Right hindlimb (tissue), 1 donor: ENCODE measurements at places on chromosomes 4 and X.

- DNase-seq: no peak
Observed at GRCh38 chr4:98689507-98690174, 31.2 kb upstream of the TSPAN5 start.

GRCh38 chrX:145856181-145856580, 38.6 kb downstream of the SLITRK2 start:
- no peak for DNase-seq

GRCh38 chr4:946103-946450, 13.8 kb downstream of the TMEM175 start:
- no peak for DNase-seq

- DNase-seq: no peak
Observed at GRCh38 chrX:55874807-55875206, 157.3 kb downstream of the RRAGB start.

DNA sequence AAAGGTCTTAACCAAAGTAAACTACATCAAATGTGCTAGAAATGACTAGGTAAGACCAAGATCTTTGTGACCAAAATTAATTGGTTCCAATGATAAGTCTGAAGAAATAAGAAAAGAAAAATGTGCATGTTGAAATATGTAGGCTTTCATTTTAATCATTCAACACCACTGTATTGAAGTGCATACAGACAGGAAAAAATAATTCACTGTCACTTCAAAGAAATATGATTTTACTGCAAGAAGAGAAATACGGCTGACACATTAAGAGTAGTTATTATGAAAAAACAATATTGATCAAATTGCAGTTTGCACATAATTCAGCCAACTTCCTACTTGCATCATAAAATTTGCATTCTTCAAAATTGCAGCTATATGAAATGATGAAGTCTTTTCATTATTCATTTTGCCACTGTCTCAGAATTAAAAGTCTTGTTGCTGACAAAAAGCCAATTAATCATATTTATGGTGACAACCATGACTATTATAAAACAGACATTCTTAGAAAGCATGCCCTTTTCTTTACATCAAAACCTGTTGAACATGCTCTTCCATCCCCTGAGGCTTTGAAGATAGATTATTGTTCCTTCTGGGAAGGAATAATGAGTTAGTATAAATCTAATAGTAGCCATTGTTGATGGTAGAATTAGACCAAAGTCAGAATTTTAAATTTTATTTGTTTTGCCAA, 405.9 kb upstream of the MAD2L1 start:
- no peak for DNase-seq

GRCh38 chr4:187598196-187598595, 397.4 kb upstream of the ZFP42 start:
- DNase-seq: no peak

DNA sequence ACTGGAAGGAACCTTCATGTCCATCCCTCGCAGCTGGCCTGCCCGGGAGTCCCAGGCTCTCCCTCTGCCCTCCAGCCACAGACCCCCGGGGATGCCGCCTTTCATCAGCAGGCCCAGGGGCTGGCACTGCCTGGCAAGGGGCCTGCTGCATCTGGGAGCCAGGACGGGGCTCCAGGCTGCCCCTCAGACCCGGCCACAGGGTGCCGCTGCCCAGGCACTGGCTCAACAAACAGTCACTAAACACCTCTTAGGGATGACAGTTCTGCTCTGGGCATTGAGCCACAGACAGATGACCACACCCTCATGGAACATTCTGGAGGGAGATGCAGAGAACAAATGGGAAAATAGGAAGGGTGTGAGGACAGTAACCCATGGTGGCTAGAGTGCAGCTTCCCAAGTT, 109.3 kb downstream of the HMX1 start:
- no peak for DNase-seq

DNA sequence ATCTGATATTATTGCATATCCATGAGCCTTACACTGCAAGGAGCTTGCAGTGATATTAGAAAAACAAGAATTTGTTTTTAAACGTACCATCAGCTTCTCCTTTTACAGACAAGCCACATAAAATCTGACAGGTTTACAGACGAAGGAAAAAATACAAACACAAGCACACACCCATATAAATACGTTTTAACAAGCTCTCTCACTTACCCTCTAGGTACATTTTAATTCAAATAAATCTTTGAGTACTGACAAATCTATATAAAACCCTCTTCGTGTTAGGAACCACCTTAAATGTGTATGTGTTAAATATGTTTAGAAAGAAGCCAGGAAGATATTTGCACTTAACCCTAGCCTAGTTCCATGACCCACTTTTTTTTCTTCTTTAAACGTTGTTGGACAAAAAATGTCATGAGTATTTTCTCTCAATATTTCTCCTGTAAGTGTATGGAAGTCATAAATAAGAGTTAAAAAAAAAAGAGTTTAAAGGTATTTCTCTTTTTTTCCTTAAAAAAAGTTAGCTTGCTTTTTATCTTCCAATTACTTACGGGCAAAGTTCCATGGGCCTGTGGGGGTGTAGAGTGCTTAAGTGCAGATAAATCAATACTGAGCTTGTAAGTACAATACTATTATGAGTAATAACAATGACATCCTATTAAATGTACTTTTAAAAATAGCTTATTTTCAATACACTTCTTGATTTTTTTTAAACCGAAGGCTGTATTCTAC, 1.5 kb downstream of the ARAP2 start:
- no peak for DNase-seq

DNA sequence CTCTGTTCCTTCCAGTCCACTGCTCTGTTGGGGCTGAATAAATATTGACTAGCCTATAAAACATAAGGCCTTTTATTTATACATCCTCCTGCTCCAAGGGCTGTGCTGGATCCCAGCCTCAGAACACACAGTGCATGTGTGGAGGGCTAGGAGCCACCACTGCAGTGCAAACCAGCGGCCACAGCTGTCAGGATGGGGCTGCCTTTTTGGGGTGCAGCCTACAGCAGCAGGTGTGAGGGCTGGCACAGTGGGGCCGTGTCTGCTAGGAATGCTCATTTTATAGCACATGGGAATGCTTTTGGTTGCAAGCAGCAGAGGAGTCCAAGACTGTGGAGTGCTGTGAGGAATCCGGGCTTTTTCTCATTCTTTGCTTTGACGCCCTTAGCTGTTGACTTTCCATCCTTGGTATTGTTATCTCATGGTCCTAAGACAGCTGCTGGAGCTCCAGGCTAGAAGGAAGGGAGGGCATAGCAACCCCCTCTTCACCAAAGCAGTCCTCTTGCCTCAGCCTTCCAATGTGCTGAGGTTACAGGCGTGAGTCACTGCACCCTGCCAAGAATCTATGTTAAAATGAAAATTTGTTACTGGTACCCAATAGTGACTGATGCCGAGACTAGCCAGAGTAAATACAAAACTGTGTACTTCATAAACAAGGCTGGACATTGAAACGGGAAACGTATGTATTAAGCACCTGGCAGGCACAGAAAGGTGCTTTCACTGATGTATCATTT, 334.3 kb upstream of the GATB start:
- DNase-seq: peak; percentile 51

DNA sequence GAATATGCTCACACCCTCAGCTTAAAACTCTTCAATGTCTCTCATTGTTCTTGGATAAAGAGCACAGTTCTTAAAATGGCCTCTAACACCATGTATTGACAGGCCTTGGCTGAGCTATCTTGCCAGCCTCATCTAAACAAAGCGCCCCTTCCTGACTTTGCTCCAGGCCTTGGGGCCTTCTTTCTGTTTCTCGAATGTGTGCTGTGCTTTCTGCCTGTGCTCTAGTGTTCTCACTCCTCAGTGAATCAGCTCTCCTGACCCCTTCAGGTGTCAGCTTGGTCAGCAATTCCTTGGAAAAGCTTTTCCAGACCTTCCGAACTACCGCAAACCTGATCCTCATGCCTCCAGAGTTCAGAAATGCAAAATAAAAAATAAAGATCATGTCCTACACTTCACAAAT, 346.3 kb upstream of the FSTL5 start:
- no peak for DNase-seq

- no peak for DNase-seq
Observed at GRCh38 chrX:48003367-48003757, 427 bp downstream of the ZNF182 start.

DNA sequence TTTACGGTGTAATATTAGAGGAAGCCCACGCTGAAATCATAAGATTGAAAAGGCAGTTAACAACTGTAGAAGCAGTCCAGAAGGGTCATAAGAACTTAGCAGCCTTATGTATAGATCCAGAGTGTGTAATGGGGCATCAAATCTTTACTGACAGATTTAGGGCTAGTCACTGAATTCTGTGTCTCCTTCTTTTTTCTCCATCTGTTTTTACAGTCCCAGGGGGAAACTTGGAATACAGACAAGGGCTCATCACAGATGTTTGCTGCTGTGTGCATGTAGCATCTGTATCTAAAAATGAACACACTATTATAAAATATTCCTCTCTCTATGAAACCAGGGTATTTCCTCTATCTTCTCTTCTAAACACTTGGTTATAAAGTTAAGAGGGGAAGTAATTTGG, 43.9 kb downstream of the CYSLTR1 start:
- DNase-seq: no peak

DNA sequence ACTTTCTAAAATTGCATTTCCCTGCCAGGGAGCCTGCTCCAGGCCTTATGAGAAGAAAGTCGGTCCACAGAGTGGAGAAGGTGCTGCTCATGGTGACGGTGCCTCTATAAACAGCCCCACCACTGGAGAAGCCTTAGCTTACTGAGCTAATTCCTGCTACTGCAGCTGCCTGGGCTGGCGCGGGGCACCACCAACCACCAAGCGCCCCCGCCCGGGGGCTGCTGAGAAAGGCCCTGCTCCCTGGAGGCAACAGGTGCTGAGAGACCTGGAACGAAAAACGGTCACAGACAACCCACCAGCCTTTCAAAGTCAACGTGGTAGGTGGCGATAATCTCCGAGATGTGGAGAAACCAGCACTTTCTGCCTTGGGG, 2.9 kb downstream of the HCFC1 start:
- DNase-seq: no peak

DNA sequence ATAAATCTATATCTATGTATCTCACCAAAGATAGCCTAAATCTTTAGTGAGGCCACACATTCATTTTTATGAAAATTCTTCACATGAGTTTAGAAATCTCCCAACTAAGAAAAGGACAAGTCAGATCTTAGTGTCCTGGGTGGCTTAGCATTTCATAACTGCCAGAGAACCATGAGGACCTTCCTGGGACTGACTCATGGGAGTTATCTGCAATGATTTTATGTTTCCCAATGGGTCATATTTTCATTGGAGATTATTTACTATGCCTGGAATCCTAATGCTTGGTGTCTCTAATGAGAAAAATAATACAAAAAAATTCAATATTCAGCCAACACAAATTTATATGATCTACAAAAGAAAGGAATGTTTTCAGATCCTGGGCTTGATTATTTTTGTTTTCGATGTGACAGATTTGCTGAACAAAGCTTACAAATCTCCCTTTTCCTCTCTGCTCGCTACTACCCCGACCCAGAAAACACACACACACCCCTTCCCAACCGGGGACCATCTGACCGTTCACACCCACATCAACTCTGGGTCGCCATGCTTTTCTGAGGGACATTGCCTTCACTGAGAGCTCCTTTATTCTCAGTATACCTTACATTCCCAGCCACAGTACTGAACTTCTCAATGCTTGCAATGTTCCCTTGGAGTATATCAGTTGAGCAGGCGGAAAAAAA, 40.1 kb downstream of the SORBS2 start:
- DNase-seq: no peak

DNA sequence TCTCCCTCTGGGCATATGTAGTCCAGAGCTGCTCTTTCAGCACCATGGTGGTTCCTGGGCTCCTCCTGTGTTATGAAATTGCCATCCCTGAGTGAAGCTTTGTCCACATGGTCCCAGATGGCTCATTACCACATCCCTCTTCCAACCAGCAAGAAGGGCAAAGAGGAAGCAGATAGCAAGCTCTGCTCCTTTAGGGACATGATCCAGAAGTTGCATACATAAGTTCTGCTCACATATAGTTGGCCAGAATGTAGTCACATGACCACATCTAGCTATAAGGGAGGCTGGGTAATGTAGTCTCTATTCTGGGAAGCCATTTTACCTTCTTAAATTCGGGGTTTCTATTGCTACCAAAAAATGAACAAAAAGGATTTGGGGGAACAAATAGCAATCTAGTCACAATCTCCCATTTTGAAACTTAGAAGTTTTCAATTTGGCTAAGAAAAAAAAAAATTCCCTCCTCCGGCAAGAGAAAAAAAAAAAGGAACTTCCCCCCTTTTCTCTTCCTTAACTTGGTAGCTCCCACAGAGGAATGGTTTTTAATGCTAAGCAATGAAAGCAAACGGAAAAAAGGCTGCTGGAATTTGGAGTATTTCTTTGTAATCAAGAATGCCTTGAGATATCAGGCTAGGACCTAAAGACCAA, 88.2 kb upstream of the USP9X start:
- peak; percentile 27 for DNase-seq

DNA sequence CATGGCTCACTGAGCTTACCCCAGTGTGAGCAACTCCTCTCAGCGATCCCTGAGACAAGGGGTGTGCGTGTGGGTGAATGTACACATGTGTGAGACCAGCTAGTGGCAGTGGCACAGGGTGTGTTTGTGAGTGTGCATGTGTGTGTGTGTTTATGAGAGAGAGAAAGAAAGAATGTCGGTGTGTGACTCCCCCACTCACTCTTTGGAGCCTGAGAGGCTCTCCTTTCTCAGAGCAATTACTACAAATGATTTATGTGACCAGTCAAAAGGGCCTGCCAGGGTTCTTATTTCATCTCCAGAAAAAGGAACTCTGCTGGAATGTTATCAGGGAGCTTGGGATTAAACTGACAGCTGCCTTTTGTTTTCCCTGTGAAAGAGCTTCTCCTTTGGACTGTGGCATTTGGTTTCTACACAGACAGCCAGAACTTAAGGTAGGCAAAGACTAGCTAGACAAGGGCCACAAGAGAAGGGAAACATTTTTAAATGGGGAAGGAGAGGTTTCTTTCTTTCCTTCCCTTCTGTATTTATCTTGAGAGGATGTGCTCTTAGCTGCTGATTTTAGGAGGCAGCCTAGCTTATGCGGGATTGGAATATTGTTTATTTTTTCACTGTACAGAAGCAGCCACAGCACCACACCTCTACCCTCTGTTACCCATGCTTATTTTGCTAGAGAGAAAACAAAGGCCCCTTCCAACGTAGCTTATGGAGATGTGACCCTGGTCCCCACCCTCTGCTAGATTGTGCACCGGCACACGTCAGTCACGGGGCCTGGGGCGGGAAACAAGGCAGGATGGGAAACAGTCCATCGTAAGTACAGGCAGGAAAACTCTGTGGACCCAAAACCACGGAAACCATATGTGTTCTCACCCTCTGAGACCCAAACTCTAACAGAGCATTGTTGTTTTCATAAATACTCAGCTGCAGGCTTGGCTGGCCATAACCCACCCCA, 143.5 kb downstream of the MGST2 start:
- DNase-seq: no peak

GRCh38 chr4:25051534-25051933, 20.8 kb upstream of the LGI2 start:
- no peak for DNase-seq

GRCh38 chrX:23194885-23195554, 139.6 kb upstream of the PTCHD1 start:
- DNase-seq: no peak

DNA sequence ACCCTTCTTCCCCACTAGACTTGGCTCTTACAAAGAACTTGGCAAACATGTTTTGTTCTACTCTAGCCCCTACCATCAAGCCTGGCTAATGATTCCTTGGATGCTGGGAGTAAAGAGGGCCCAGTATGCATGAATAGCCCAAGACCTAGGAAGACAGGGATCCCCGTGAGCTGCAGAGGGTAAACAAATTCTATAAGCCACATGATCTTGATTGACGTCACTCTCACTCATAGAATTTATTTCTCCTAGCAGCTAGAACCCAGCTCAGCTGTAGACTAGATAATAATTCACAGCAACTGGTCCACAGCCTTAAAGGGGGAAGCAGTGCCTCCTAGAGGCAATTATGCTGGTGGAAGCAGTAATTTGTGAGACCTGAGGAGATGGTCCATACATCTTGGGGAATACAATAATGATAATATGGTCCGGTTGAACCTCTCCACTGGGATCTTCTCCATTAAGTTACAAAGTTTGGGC, 16.1 kb upstream of the USO1 start:
- no peak for DNase-seq
